ENCODE measurements at places on chromosomes 1 and 21.

- no peaks in the 10 kb centered on the region for H3K4me1 ChIP-seq
- no peaks in the 10 kb centered on the region for H3K36me3 ChIP-seq
- no peak for DNase-seq
- no peaks in the 10 kb centered on the region for H3K27me3 ChIP-seq
- H3K4me3 ChIP-seq, result no peak overlapping the region
These were observed 92.4 kb downstream of the KCNJ15 start for GRCh38 chr21:38349111-38349746.

DNA sequence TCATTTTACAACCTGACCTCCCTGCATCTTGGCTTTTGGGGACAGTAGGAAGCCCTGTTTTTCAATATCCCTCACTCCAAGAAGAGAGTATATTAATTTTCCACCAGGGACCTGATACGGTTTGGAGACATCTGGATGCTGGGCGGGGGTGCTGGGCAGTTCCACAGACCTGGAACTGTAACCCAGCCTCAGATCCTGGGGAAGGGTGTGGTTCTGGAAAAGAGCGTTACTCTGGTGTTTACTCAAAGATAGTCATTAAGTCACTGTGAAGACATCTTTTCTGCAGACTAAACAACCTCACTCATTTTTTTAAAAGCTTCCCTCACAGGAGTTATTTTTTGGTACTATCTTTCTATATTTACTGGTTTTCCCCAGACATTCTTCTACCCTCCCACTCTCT lies 189.8 kb downstream of the CLIC6 start:
- no peak for DNase-seq
- no peak overlapping the region for H3K27ac ChIP-seq
- H3K4me1 ChIP-seq, result no peaks in the 10 kb centered on the region
- H3K36me3 ChIP-seq, result peaks cover 29% of the 10 kb centered on the region

DNA sequence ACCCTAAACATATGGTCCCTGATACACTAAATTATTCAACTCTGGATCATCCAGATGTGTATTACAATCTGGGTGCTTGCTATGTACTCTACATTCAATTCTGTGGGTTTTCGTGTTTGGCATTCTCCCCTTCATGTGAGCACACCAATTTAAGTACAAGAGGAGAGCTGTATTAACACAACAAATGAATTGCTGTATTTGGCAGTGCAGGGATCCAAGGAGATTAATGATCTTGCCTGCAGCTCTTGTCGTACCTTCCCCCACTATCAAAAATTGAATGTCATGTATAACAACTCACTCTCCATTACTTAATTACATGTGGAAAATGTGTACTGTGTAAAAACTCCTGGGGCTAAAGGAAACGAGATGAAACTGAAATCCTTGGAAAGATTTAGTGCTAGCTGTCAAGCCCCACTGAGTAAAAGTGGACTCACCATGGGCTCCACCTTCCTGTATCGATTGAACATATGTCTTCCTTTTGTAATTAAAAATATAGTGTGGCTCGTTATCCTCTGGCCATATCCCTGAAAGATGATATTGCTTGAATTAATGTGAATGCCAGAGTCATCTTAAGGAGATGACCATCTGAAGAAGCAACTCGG lies 172.2 kb upstream of the L1TD1 start:
- no peak overlapping the region for H3K4me3 ChIP-seq
- H3K36me3 ChIP-seq, result no peaks in the 10 kb centered on the region
- no peak for DNase-seq
- no peaks in the 10 kb centered on the region for H3K27me3 ChIP-seq

DNA sequence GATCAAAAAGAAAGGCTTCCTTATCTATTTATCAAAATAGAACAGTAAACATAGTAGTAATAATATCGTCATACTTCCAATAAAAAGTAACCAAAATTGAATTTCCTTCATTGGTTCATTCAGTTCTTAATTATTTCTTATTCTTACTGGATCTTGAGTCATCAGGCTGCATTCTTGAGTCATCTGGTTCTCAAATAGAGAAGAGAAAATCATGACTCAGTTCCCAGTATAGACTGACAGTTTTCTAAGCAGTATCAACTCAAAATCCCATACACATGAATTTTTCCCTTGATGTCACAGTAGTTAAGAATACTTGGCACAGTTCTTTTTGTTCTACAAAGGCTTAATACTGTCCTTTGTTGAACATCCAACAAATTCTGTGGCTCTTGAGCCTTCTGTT lies 626.9 kb upstream of the ADGRL4 start:
- no peaks in the 10 kb centered on the region for H3K4me1 ChIP-seq
- no peaks in the 10 kb centered on the region for H3K27me3 ChIP-seq
- H3K27ac ChIP-seq, result no peak overlapping the region
- DNase-seq, result no peak

GRCh38 chr1:26844424-26845196 lies 18.1 kb downstream of the ZDHHC18 start:
- H3K4me1 ChIP-seq, result peaks cover 29% of the 10 kb centered on the region
- peaks cover 7% of the 10 kb centered on the region for H3K36me3 ChIP-seq
- H3K27me3 ChIP-seq, result no peaks in the 10 kb centered on the region
- no peak overlapping the region for H3K27ac ChIP-seq
- no peak for DNase-seq
- no peak overlapping the region for H3K4me3 ChIP-seq

DNA sequence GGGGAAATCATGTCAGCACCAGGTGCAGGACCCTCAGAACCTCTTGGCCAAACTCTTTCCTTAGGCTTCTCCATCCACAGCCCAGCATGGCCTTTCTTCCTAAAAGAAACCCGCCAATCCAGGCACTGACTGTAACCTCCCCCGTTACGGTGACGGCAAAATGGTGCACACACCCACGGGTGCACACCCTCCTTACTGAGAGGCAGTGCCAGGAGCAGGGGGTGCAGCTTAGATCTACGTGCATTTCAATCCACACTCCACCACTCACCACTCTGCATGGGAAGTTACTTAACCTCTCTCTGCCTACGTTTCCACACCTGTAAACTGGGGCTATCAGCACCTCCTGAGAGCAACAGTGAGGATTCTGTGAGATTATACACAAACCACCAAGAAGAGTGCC lies 31.0 kb downstream of the SUSD4 start:
- H3K4me1 ChIP-seq, result no peaks in the 10 kb centered on the region
- H3K4me3 ChIP-seq, result no peak overlapping the region
- no peaks in the 10 kb centered on the region for H3K27me3 ChIP-seq

GRCh38 chr1:183461350-183461749 lies 10.9 kb upstream of the SMG7 start:
- no peaks in the 10 kb centered on the region for H3K4me1 ChIP-seq
- H3K4me3 ChIP-seq, result no peak overlapping the region
- H3K27me3 ChIP-seq, result no peaks in the 10 kb centered on the region

DNA sequence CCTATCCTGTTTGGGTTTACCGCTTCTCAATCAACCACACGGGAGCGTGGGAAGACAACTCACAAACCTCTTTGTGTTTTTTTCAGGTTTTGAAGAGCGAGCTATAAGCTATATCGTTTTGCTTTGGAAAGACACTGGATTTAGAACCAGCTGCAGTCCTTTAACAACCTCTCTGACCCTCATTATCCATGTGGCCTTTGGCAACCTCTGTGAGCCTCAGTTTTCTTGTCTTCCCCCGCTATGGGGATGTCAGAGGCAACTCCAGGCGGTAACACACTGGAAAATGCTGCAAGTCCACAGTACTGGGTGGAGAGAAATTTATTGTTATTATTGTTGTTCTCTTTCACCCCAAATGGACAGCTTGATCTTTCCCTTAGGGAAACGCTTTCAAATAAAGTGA lies 100.0 kb downstream of the ETS2 start:
- H3K27me3 ChIP-seq, result no peaks in the 10 kb centered on the region
- H3K36me3 ChIP-seq, result no peaks in the 10 kb centered on the region
- no peak for DNase-seq
- peaks cover 56% of the 10 kb centered on the region for H3K4me1 ChIP-seq
- no peak overlapping the region for H3K27ac ChIP-seq

- no peaks in the 10 kb centered on the region for H3K36me3 ChIP-seq
- DNase-seq, result no peak
- no peak overlapping the region for H3K4me3 ChIP-seq
- H3K27ac ChIP-seq, result no peak overlapping the region
- no peaks in the 10 kb centered on the region for H3K27me3 ChIP-seq
These were observed 101.4 kb downstream of the PLPPR5 start for GRCh38 chr1:98903261-98903660.

- H3K4me1 ChIP-seq, result no peaks in the 10 kb centered on the region
- no peak overlapping the region for H3K4me3 ChIP-seq
- H3K27ac ChIP-seq, result no peak overlapping the region
- no peaks in the 10 kb centered on the region for H3K36me3 ChIP-seq
These were observed 28.5 kb upstream of the KCNA2 start for GRCh38 chr1:110634455-110635311.

- H3K27ac ChIP-seq, result no peak overlapping the region
- H3K4me3 ChIP-seq, result no peak overlapping the region
- H3K4me1 ChIP-seq, result peaks cover 10% of the 10 kb centered on the region
- no peaks in the 10 kb centered on the region for H3K27me3 ChIP-seq
These were observed 56.5 kb downstream of the GATAD2B start for GRCh38 chr1:153866045-153866850.

DNA sequence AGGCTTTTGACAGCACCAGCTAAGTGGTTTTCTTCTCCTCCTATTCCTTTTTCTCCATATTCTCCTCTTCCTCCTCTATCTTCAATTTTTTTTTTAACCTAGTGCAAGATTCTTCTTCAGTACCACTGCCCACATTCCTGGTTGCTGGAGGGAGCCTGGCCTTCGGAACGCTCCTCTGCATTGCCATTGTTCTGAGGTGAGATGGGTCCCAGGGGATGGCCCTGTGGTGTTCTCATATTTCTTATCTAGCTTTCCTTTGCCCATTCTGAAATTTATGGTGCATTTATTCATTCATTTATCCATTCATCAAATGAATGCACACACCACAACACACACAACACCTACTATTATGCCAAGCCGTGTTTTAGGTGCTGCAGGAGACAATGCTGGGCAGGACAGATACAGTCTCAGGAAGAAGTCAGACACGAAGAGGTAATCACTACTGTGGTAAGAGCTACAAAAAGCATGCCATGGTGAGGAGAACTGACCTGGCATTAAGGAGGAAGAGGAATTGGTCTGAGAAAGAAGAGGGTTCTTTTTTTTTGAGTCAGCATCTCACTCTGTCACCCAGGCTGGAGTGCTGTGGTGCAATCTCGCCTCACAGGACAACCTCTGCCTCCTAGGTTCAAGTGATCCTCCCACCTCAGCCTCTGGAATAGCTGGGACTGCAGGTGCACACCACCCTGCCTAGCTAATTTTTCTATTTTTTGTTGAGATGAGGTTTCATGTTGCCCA lies 47.5 kb upstream of the TDRD10 start:
- no peaks in the 10 kb centered on the region for H3K36me3 ChIP-seq
- H3K4me3 ChIP-seq, result no peak overlapping the region
- no peaks in the 10 kb centered on the region for H3K27me3 ChIP-seq
- peaks cover 12% of the 10 kb centered on the region for H3K4me1 ChIP-seq
- DNase-seq, result no peak

DNA sequence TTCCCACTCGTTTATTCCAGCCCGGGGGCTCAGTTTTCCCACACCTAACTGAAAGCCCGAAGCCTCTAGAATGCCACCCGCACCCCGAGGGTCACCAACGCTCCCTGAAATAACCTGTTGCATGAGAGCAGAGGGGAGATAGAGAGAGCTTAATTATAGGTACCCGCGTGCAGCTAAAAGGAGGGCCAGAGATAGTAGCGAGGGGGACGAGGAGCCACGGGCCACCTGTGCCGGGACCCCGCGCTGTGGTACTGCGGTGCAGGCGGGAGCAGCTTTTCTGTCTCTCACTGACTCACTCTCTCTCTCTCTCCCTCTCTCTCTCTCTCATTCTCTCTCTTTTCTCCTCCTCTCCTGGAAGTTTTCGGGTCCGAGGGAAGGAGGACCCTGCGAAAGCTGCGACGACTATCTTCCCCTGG lies 716 bp downstream of the OLIG2 start:
- no peak for DNase-seq
- no peak overlapping the region for H3K4me3 ChIP-seq
- H3K4me1 ChIP-seq, result no peaks in the 10 kb centered on the region

- DNase-seq, result no peak
- H3K4me1 ChIP-seq, result no peaks in the 10 kb centered on the region
- peaks cover 14% of the 10 kb centered on the region for H3K36me3 ChIP-seq
- no peaks in the 10 kb centered on the region for H3K27me3 ChIP-seq
- no peak overlapping the region for H3K27ac ChIP-seq
- no peak overlapping the region for H3K4me3 ChIP-seq
These were observed 76.4 kb downstream of the HLCS start for GRCh38 chr21:36890086-36890485.

DNA sequence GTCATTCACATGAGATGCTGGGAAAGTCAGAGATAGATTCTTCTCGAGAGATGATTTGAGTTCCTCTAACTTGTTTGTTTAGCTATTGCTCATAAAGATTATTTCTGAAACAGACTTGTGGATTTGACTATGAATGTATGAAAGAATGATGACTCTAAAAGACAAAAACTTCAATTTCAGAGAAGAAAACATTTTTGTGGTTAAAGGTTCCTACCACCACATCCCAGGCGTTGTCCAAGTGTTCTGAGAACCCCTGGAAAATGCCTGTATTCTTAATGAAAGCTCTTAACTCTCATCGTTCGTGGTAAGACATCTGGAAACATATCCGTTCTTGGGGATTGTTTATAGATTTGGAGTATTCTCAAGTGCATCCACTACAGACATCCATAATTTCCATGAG lies 228.7 kb downstream of the BARHL2 start:
- no peak for DNase-seq
- H3K36me3 ChIP-seq, result no peaks in the 10 kb centered on the region
- H3K4me1 ChIP-seq, result no peaks in the 10 kb centered on the region
- H3K27ac ChIP-seq, result no peak overlapping the region
- no peak overlapping the region for H3K4me3 ChIP-seq

GRCh38 chr21:44273046-44273445 lies 11.3 kb upstream of the DNMT3L start:
- H3K4me3 ChIP-seq, result no peak overlapping the region
- no peak overlapping the region for H3K27ac ChIP-seq
- DNase-seq, result no peak
- no peaks in the 10 kb centered on the region for H3K27me3 ChIP-seq

- H3K27me3 ChIP-seq, result no peaks in the 10 kb centered on the region
- no peak overlapping the region for H3K27ac ChIP-seq
- H3K36me3 ChIP-seq, result no peaks in the 10 kb centered on the region
- no peaks in the 10 kb centered on the region for H3K4me1 ChIP-seq
These were observed 805.9 kb upstream of the ADAMTS5 start for GRCh38 chr21:27772816-27773215.

DNA sequence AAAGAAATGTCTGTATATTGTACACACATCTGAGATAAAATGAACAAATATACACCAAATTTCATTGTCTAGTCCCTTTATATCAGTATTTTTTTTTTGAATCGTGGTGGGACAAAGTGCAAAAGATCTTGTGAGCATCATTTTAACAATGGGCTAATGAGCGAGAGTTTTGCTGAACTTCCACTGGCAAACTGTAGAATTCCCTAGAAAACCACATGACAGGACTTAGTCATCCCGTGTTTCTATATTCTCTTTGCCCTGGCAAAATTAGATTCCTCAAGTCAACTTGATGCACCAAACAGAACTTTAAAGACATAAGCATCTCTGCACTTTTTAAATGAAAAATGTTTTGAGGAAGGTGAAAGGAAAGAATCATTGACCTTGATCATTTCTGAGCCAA lies 488.2 kb upstream of the PTBP2 start:
- H3K36me3 ChIP-seq, result no peaks in the 10 kb centered on the region
- H3K27me3 ChIP-seq, result no peaks in the 10 kb centered on the region
- no peak overlapping the region for H3K27ac ChIP-seq
- H3K4me3 ChIP-seq, result no peak overlapping the region
- DNase-seq, result no peak

- no peak overlapping the region for H3K4me3 ChIP-seq
- no peak overlapping the region for H3K27ac ChIP-seq
- no peaks in the 10 kb centered on the region for H3K4me1 ChIP-seq
- H3K36me3 ChIP-seq, result no peaks in the 10 kb centered on the region
- H3K27me3 ChIP-seq, result peaks cover 6% of the 10 kb centered on the region
- DNase-seq, result no peak
These were observed 3.0 kb upstream of the IGSF21 start for GRCh38 chr1:18104546-18105100.
